ENCODE measurements at places on chromosomes 2 and 18.

- DNase-seq = no peak
Measured at GRCh38 chr2:134240061-134240460, 13.8 kb upstream of the MGAT5 start.

GRCh38 chr2:179354739-179355537, 90.3 kb upstream of the SESTD1 start:
- no peak for DNase-seq

- no peak for DNase-seq
Measured at GRCh38 chr2:26034637-26034992, 731 bp downstream of the RAB10 start.

DNA sequence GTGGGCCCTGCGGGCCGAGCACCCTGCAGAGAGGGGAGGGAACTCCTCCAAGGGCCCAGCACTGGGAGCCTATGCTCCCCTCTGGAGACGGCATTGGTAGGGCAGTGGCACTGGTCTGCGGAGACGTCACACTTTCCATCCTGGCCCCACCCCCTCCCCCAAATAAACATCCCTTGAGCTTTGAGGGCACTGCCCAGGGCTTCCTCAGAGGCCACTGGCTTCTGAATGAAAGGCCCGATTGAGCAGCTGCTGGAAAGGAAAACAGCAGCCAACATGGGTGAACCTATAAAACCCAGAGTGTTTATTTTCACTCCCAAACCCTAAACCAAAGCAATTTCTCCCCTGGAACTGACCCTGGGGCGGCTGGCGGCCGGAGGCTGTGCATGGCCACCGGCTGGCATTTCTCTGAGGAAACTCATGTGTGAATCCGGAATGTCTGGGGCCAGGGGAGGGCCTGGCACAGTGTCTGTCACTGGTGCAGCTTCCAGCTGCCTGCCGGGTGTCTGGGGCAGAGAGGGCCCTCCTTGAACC, 138.9 kb downstream of the DYSF start:
- peak; percentile 58 for DNase-seq

- DNase-seq = no peak
Measured at GRCh38 chr2:52732849-52733395, 1034.7 kb upstream of the CHAC2 start.

DNA sequence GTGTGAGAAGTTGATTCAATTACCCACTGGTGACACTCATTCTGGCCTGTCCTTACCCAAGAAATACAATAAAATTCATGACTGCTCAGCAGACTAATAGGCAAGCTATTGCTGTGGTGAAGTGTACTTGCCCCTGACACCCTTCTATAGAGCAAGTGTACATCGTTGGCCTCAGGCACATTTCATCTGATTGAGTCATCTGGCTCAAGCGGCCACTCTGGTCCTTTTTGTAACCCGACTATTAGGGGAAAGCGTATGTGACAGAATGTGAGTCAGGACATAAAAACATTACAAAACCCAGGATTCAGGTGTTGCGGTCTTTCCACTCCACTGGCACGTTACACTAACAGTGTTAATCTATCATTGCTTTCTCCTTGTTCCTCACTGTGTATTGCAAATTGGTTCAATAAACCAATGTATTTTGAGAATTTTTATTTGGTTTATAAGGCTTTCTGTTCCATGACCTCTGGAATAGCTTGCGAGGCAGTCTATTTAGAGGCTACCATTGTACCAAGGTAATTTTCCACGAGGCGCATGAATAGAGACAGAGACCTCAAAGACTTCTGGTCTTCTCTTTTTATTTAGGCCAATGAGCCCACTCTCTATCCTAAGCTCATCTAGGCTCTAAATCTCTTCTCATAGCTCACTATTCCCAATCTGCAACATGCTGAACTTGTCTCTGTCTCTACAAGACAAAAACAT, 10.2 kb upstream of the TTC32 start:
- no peak for DNase-seq

Measured in nucleus accumbens (tissue), 56 donors.